ENCODE measurements at places on chromosomes 7 and 10.

GRCh38 chr7:156038345-156038744 lies 226.1 kb upstream of the SHH start:
- DNase-seq: no peak

DNA sequence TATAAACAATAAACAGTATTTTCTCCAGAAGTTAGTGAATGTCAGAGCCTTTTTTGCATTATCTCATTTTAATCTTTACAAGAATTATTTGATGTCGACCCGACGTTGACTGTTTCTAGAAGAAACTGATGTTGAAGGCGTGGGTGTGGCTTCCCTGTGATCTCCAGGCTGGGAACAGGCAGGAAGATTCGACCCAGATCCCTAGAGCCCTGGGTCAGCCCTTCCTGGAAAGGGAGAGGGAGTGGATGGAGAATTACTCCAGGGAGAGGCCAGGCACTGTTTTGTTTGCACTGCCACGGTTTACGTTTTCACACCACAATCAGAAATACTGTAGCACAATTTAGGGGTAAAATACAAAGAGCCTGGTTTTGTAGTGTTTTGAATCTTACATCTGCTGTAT lies 133.1 kb downstream of the ADARB2 start:
- no peak for DNase-seq

- DNase-seq: no peak
These were observed 289.2 kb upstream of the VSTM2A start for GRCh38 chr7:54253036-54253373.

GRCh38 chr7:117666031-117666430 lies 186.2 kb downstream of the CFTR start:
- no peak for DNase-seq

GRCh38 chr10:80408242-80409101 lies at the start of gene PRXL2A:
Gene PRXL2A, plus strand, starts transcription at chr10:80408551. Its CDS starts 11,917 bp downstream, at chr10:80420468.
- peak; percentile 74 for DNase-seq

GRCh38 chr10:78336402-78336791 lies 302.7 kb downstream of the RPS24 start:
- no peak for DNase-seq

DNA sequence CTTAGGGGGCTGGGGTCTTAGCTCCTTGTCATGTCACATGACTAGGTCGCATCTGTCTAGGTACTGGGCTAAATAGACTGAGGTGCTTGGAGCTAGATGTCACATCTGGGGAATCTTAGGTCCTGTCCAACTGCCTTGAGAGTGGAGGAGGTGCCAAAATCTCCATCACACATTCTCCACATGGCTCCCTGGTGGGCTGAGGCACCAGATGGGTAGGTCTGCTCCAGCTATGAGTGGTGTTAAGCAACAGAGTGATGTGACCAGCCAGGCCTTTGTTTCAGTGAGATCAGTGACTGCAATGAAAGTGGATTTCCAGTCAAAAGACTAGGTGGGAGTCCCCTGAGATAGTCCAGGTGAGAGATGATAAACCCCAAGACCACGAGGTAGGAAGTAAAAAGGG lies 251.8 kb downstream of the BMPER start:
- DNase-seq: no peak

DNA sequence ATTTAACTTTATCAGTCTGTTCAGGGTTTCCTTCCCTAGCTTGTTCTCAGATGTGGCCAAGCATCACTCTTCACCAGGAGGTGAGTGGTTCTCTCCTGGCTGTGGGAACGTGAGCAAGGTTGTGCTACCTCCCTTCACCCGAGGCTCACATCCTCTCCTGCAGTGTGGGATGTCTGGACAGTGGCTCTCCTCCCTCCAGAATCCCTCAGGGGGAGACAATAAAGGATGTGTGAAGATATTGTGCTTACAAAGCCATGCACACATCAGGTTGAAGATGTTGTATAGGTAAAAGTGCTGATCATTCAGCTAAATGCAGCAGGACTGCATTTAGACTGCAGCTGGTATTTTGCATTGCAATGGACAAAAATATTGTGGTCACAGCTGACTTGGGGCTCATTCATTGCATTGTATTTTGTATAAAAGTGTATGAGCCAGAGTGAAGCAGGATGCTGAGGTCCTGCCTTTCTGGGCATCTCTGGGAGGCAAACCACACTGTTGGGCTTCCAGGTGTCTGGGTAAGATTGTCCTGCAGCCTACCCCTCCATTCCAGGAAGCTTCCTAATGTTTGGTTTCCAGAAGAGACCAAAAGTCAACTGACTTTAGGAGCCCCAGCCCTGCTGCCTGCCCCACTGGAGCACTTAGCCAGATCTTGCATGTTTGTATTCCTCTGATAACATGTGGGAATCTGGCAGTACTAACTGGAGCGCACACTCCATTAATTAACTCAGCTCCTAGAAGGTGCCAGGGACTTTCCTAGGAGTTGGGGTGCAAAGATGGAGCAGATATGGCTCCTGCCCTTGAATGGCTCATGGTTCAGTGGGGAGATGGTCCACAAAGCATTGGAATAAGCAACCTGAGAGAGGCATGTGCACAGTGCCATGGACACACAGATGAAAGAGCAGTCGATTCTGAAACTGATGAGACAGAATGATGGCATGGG lies 292.5 kb upstream of the ZNF32 start:
- no peak for DNase-seq

- no peak for DNase-seq
These were observed 81.6 kb upstream of the INSYN2A start for GRCh38 chr10:127278001-127278400.

- DNase-seq: no peak
These were observed 28.6 kb downstream of the PDSS1 start for GRCh38 chr10:26725837-26726727.

GRCh38 chr10:3495281-3495680 lies 289.7 kb downstream of the KLF6 start:
- no peak for DNase-seq

GRCh38 chr7:130379532-130379920 lies 768 bp upstream of the CPA1 start:
- DNase-seq: no peak

DNA sequence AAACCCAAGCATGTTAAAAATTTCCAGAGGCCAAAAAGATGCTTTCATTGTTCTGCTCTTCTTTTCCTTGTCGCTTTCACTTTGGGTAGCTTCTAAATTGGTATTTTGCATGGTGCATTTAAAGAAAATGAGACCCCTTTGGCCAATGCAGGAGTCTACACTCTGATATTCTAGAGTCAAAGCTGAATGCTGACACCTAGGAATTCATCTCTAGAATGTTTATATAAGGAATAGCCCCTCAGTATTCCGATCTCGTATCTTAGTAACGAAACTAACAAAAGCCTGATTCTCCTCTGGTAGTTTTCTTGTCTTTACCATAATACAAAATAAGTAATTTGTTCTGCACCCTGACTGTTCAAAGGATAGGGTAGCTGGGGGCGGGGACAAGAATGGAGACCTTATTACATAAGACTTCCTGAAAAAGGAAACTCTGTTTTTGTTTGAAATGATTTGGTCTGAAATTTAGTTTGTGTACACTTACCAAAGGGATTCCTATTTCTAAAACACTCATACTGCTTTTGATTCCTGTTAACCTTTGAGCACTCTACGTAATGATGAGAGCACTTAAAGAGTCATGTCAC lies 17.1 kb downstream of the IKZF1 start:
- DNase-seq: peak; percentile 82

DNA sequence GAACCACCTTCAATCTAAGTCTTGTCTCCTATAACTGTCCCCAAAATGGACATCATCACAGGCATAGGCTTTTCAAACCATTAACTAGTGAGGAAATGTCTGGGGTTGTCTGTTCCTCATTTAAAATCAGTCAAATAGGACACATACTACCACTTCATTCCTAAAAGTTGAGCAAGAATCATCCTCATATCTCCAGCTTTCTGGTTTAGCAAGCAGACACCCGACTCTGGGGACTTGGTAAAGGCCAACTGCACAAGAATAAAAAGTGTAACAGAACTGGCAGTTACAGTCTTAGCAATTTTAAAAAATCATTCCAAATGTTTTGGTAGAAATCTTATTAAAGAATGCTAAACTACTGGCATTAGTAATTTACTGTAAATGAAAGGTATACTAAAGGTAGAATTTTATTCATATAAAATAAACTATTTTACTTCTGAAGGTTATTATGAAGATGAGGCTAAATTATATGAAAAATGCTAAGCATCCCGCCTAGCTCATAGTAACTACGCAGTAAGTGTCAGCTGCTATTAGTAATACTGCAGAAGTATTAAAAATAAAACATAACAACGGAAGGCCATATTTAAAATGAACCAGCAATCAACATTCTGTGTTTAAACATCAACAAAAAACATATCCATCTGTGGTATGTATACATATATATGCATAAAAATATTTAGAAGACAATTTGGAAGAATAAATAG lies 60.8 kb downstream of the ZNF438 start:
- DNase-seq: no peak

DNA sequence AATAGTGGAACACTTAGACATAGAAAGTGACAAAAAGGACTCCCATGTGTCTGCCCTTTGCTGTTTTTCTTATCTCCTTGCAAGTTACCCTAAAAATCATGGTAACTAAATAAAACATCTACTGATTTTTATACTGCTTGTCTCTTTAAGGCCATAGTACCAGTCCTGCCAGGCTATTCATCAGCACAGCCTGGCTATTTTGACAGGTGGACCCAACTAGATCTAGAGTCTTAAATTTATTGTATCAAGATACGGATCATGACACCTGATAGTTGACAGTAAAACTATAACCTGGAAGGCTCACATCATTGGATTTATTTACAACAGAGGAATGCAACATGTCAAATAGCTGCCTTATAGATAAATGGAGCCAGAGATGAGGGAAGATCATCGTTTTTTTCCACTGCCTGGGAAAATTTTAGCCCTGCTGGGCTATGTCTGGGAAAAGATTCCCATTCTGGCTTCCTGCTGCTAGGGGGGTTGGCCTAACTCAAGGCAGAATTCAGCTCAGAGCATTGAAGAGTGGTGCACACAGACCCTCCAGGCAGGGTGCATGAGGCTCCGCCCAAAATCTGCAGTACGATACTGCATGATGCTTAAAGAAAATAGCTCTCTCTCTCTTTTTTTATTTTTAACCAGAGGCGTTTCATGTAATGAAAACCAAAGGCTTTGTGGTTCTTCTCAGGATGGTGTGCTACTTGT lies 292.0 kb upstream of the FZD8 start:
- no peak for DNase-seq

GRCh38 chr7:130734815-130735716 lies 1.1 kb upstream of the KLF14 start:
- peak; percentile 34 for DNase-seq

DNA sequence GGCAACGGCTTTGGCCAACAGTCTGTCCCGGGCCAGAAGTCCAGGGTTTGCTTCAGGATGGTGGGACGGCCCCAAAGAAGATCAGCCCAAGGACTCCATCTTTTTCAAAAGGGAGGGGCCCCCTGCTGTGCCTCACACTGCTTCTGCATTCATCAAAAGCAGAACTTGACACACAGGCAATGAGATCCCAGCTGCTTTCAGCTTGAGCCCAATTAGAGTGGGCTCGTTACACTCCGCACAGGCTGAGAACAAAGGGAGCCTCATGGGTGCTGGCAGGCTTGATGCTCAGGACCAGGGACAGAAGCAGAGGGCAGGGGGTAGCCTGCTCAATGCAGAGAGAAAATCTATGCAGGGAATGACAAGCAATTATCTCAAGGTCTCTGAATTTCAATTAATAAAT lies 45.5 kb downstream of the VOPP1 start:
- no peak for DNase-seq

GRCh38 chr10:116260599-116260998 lies 12.4 kb downstream of the GFRA1 start:
- DNase-seq: no peak

- DNase-seq: no peak
These were observed 45.5 kb upstream of the CYTH3 start for GRCh38 chr7:6317797-6318438.

- no peak for DNase-seq
These were observed 62.5 kb upstream of the KCNMA1 start for GRCh38 chr10:77700086-77700485.

GRCh38 chr7:87899255-87899654 lies 23.0 kb downstream of the DBF4 start:
- DNase-seq: no peak

- no peak for DNase-seq
These were observed 15.1 kb downstream of the TTYH3 start for GRCh38 chr7:2646680-2647571.

All from stimulated activated naive CD4-positive, alpha-beta T cell (primary cell).